CD14-positive monocyte (primary cell): ENCODE measurements at places on chromosomes 7 and 10.

- no peak for DNase-seq
Measured at GRCh38 chr10:127687548-127687947, 49.4 kb upstream of the FOXI2 start.

- DNase-seq = peak; percentile 66
Measured at GRCh38 chr10:114131094-114131493, 42.9 kb downstream of the CCDC186 start.

DNA sequence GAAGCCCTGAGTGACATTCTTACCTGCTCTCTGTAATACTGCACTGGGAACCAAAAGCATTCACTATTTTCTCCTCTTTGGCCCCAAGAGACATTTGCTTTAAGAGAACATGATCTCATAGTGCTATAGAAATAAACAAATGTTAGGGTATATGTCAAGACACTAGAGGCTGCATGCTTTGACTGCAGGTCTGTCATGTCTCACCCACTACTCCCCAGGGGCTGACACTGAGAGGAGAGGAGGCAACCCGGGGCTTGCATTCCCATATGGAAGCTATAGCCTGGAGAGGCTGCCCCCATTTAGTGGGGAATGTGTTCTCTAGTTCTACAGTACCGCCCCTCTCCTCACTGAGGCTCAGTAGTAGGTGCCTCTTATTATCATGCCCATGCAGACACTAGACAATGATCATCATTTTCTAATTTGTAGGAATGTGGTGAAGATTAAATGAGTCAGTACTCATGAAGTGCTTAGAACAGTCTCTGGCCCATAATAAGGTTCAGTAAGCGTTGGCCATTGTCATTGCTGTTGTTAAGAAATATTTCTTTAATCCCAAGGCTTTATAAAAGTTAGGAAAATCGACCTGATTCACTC lies 4.9 kb upstream of the SLF2 start:
- DNase-seq = no peak

DNA sequence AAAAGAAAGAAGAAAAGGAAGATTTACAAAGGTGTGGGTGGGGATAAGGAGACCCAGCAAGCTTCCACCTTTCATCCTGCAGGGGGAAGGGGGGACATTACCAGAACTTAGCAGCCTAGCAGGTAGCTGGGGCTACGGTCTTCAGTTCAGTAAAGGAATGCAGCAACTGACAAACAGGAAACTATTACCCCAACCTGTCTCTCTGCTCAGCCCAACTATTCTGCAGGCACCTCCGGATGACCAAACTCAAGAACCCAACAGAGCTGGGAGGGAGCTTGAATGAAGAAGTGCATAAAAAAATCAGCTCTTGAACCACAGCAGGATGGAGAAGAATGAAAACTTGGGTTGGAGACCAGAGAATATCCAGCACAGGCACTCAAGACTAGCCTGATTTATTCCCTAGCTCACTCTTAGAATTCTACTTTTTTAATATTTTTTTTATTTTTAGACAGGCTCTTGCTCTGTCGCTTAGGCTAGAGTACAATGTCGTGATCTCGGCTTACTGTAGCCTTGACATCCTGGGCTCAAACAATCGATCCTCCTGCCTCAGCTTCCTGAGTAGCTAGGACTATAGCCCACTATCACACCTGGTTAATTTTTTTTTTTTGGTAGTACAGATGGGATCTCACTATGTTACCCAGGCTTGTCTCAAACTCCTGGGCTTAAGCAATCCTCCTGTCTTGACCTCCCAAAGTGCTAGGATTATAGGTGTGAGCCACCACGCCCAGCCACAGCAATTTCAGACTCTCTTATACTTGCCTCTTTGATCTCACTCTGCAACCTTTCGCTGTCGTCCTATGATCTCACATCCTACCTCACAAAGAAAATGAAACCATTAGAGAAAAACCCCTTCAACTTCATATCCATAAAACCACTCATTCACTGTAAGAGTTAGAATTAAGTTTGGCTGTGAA lies 18.5 kb upstream of the C10orf67 start:
- DNase-seq = no peak

- no peak for DNase-seq
Measured at GRCh38 chr7:20661884-20662283, 46.4 kb downstream of the ABCB5 start.

DNA sequence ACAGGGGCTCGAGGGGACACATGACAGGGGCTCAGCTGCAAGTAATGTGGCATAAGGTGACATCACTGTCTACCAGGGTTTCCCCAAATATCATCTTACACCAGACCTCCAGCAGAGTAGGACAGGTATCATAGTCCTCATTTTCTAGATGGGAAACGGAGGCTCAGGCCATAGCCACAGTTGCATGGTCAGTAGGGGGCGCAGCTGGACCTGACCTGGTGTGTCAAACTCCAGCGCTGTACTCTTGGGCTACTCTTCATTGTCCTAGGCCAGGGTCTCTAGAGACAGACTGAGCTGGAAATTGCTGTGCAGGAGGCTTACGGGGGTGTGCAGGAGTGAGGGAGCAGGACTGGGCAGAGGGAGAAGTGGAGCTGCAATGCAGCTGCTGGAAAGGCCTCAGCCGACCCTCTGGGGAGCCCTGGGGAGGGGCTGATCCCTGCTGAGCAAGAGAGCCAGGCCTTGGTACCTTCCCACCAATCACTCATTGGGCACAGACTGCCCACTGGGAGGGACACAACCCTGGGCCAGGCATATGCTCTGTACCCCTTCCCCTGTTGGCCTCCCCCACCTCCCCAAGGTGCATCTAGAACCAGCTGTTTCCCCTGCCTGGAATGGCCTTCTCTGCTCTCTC lies 89.9 kb downstream of the CDH23 start:
- DNase-seq = no peak

DNA sequence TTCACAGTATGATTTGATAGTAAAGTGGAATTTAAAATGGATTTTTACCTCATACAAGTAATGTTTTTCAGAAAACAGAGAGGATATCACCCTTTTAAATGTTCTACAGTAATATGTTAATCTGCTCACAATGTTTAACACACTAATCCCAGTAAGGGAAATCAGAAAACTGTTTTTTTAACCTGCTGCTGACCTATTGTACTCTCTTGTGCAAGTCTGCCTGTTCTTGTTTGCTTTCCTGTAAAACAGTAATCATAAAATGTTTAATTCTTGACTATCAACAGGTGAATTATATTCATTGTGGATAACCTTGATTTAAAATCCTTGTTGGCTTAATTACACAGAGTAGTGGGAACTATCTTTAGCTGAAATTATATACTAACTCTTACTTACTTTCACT lies 126.4 kb downstream of the GNAT3 start:
- no peak for DNase-seq

DNA sequence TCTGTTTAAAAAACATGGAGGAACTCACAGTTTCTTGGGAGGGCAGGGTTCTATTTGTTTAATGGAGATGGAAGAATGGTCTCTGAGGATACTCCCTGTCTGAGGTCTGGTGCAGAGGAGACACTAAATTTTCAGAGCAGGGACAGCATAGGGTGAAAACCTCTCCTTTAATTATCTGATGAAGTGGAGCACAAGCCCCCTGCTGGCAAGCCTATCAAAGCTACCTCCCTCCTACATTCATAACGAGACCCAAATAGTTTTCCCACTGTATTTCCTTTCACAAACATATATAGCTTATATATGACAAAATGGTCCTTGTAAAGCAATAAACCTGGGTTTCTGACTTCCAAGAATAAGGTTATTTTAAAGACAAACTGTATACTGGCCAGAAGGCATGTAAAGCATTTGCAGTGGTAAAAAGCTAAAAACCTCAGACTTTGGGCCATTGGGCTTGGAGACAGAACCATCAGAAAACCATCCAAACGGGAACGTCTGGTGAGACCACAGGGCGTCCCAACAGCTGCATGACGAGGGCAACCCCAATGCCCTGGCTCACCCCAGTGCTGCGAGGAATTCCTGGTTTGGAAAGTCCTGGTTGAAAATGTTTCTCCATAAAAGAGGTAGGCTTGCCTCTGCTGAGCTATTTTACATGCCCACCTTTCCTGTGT lies 201.3 kb downstream of the FANK1 start:
- DNase-seq = no peak

DNA sequence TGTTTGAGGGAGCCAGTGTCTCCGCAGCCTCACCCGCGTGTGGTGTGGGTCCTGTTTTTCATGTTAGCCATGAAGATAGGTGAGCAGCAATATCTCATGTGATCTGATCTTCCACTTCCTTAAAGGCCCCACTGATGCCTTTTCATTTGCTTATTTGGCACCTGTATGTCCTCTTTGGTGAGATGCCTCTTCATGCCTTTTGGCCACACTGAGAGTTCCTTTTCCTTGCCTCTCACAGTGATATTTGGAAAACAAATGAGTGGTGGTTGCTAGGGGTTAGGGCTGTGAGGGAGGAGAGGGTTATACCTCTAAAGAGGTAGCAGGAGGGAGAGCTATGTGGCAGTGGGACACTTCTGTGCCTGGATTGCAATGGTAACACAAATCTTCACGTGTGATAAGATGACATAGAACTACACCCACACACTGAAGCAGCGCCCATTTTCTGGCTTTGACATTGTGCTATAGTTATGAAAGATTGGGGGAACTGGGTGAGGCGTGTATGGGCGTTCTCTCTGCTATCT lies 90.4 kb upstream of the TNS3 start:
- DNase-seq = no peak

GRCh38 chr7:9328296-9328695 lies 894.9 kb downstream of the NXPH1 start:
- DNase-seq = no peak

GRCh38 chr7:110448918-110449317 lies 642.0 kb upstream of the LRRN3 start:
- DNase-seq = no peak

DNA sequence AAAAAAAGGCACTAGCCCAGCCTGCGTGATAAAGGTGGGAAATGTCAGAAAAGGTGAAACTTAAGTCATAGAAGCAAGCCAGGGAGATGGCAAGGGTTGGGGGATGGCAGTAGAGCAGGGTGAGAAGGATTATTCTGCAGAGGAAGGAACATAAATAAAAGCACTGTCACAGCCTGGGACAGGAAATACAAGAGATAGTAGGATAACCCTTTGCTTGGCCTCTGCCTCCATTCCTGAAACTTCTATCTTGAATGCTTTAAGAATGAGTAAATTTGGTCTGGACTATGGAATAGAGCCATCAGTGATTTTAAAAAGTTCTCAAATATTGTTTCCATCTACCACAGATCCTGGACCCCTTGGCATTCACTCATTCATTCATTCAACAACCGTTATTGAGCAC lies 50.0 kb downstream of the ABCC2 start:
- no peak for DNase-seq
